Caki2 (cell line): ENCODE measurements at places on chromosomes 6 and 20.
A peak's percentile ranks its signal among the peaks of the same experiment; 100 is the strongest.

- DNase-seq, result no peak
These were observed 325.3 kb downstream of the GJA1 start for GRCh38 chr6:121760745-121761144.

DNA sequence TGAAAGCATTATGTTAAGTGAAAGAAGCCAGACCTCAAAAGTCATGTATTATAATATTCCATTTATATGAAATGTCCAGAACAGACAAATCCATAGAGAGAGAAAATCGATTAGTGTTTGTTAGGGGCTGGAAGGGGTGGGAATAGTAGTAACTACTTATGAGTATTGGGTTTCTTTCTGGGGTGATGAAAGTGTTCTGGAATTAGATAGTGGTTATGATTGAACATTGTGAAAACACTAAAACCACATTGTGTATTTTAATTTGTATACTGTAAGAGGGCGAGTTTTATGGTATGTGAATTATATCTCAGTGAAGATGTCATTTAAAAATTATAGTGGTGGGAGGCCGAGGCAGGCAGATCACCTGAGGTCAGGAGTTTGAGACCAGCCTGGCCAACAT is 52.0 kb upstream of the KIF13A start:
- DNase-seq, result no peak

- DNase-seq, result no peak
These were observed 20.6 kb downstream of the RMND1 start for GRCh38 chr6:151431337-151431736.

GRCh38 chr6:7110092-7110792 is 2.5 kb downstream of the RREB1 start:
- DNase-seq, result no peak

- peak; percentile 100 for DNase-seq
These were observed at the start of gene TP53RK for GRCh38 chr20:46689082-46689753. Gene TP53RK, minus strand, starts transcription at chr20:46689444. Its CDS starts 30 bp downstream, at chr20:46689414.

- DNase-seq, result peak; percentile 61
These were observed 105.4 kb downstream of the PERP start for GRCh38 chr6:138001750-138002349.

DNA sequence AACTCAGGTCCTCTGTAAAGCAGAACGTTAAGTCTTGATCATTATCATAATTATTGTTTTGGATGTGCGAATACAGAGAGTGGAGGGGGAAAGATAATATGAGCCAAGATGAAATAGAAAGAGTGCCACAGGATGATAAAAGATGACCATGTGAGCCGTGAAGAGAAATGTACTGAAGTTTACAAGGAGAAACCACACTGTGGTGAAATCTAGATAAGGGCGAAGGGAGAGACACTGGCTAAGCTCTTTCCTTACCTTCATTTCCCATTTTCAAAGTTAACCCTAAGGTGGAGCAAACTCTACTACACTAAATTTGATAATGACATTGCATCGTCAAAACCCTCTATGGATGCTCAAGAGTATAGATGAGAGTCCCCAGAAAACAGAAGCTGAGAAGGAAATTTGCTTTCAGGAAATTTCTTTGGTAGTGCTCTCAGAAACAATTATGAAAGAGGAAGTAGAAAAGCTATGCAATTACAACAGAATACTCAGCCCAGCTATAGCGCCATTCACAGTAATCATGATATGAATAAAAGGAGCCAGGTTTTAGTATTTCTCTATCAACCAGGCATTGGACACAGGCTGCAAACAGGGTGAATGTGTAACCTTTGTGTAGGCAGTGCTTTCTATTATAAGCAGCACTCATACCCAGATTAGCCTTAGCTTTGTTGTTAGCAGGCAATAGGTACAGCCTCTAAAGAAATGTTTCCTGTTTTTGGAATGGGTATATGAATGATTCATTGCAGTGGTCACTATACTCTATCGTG is 1080.7 kb downstream of the GRIK2 start:
- no peak for DNase-seq

DNA sequence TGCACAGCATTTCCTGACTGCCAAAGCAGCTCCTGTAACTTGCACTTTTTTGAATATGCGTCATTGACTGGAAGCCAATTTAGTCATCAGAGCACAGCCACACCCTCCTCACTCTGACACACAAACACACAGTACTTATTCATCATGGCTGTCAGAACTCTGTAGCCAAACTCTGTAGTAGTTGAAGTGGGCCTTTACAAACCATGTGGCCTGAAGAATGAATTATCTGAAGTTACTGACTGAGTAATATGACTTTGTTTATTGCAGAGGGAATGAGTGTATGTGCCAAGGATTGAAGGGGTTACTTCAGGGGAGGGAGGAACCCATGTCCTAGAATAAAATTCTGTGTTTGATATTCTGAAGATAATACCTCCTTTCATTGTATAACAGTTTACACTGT is 102.7 kb downstream of the FIG4 start:
- DNase-seq, result peak; percentile 72

DNA sequence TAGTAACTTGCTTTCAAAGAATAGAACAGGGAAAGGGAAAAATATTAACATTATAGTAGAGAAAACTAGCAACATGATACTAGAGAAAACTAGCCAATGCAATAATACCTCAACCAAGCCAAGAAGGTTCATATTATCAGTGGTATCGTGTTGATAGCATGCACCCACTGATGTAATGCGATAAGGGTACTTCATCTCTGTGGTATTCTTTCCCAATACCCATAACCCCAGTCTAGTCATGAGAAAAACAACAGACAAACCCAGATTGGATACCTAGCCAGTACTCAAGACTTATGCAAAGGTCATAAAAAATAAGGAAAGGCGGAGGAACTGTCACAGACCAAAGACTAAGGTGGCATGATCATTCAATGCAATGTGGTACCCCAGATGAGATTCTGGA is 21.0 kb downstream of the BLOC1S5 start:
- no peak for DNase-seq

- peak; percentile 12 for DNase-seq
These were observed 40.0 kb upstream of the TAF8 start for GRCh38 chr6:42010185-42010891.

GRCh38 chr6:84688141-84688873 is 76.1 kb downstream of the TBX18 start:
- DNase-seq, result peak; percentile 2

DNA sequence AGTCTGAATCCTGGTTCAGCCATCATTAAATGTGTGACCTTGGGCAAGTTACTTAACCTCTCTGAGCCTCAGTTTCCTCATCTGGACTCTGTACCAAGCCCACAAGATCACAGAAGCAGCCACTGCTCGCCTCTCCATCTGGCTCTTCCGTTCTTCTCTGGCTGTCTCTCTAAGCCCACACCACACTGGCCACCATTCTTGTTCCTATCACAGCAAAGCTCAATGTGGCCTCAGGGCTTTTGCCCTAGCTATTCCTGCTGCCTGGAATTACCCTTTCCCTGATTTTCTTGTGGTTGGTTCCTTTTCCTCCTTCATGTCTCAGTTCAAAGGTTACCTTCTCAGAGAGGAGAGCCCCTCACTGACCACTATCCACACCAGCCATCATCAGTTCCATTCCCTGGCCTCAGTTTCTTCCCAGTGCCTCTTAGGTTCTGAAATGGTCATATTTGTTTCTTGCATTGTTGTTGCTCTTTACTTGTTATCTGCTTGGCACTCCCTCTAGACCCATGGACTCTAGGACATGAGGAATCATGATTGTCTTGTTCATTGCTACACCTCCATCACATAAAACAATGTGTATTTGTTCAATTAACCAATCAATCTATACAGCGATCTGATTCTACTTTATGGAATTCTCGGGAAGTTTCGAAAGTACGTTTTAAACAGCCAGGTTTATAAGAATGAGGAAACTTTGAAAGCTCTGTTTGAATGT is 56.5 kb upstream of the PTPN1 start:
- no peak for DNase-seq

DNA sequence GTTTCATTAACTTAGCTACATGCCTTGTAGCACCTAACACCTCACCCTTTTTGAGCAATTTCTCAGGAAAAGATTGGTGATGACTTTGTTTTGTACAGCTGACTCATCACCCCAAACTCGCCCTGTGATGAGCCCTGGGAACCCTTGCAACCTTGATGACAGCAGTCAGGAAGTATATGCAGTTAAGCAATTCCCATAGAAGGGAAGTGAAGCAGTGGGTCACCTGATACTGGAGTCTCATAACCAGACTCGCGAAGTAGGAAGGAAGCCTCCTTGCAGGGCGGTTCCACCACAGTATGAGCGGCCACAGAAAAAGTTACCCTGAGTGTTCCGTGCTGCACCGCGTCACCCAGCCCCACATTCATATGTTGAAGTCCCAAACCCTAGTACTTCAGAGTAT is 82.0 kb upstream of the EDN1 start:
- peak; percentile 10 for DNase-seq

GRCh38 chr6:138607478-138608433 is 108.5 kb upstream of the NHSL1 start:
- no peak for DNase-seq

DNA sequence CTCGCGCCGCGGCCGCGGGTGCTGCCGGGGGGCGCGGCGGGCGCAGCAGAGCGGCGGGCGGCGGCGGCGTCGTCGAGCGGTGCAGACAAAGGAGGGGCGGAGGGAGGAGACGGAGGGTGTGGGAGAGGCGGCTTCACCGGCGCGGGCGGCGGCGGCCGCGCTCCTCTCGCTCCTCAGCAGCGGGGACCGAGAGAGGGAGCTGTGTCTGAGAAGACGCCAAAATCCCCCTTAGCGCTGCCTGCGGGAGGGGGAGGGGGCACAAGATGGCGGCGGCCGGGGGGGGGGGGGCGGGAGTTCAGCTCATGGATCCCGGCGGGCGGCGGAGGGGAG is 296 bp downstream of the ADNP start:
- DNase-seq, result no peak

DNA sequence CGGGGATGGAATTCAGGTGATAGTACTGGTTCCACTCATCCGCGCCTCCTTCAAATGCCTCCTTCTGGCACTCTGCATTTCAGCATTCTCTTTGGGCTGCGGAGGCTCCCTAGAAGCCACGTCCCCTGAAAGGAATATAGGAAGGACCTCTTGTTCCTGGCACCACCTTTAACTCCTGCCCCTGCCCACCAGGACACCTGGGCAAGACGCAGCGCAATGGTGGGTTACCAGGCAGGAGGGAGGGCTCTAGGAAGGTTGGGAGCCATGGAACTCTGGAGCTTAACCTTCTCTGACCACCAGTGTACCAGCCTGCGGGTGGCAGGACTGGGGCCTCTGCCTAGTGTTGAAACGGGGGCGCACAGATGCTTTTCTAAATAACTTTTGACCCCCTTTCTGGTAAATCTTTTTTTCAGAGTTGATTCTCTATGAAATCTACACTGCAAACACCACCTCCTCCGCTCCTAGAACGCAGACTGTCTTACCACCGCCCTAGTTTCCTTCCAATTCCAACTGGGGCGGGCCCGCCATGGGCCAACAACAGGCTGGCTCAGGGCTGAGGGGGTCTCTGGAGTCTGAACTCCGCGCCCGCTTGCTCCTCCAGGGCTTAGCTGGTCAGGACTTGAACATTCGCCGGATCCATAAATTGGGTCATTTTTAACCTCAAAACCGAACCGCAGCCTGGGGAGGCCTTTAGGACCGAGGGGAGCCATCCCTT is 871 bp upstream of the SYNDIG1 start:
- DNase-seq, result no peak

DNA sequence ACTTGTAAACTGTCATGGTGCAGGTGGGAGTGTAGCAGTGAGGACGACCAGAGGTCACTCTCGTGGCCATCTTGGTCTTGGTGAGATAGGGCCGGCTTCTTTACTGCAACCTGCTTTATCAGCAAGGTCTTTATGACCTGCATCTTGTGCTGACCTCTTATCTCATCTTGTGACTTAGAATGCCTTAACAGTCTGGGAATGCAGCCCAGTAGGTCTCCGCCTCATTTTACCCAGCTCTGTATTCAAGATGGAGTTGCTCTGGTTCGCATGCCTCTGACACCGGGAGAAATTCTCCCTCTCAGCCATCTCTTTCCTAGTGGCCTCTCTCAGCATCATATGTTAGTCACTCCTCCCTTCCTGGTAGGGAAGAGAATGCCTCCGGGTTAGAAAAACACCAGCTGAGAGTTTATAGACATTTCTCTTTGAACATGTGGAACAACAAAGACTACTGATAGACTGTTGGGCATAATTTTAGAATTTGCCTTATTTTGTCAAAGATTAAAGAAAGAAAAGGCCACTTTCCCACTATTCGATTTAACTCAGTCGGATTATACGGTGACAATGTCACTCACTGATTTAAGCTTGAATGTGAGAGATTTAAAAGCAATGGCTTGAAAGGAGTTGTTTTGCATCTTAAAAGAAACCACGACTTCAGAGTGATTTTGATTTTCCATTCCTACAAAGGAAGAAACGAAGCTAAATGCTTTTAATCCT is 67.9 kb upstream of the SNX9 start:
- no peak for DNase-seq

- DNase-seq, result no peak
These were observed 71.2 kb downstream of the KIAA0319 start for GRCh38 chr6:24574809-24575208.

DNA sequence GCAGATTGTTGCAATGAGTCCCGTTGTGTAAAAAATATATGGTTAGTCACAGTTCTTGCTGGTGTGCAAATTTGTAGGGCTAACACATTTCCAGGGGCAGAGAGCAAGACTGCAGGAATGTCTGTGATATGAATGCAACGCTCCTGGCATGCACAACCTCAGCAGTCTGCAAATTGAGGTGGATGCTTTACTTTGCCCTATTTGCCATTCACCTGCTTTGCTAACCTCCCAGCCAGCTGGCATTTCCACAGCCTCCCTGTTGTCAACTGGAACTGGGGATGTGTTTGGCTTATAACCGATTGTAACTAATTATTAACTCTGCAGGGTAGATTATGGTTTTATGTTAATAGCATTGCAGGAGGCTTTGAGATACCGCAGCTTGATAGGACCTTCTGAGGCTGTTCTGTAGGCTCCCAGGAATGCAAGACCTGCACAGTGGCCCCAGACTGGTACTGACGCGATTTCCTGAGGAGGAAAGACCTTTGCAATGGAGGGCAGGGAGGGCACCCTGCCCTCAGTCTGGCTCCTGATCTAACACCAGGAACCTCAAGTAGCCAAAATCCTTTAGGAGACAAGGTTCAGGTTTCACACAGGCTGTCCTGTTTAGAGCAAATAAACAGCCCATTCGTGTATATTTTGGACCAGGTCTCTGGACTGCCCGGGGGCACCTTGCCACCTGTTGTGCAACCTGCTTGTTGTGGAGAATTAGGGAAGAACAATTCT is 53.4 kb downstream of the EDN1 start:
- peak; percentile 88 for DNase-seq

GRCh38 chr20:45629496-45630100 is at the start of gene WFDC10A:
Gene WFDC10A, plus strand, starts transcription at chr20:45629739. Its CDS starts 75 bp downstream, at chr20:45629814.
- peak; percentile 67 for DNase-seq

GRCh38 chr6:20014508-20014907 is 177.3 kb downstream of the ID4 start:
- DNase-seq, result no peak
